ENCODE measurements at places on chromosomes 6 and 20.

- DNase-seq: no peak
These were observed 47.4 kb upstream of the PAK5 start for GRCh38 chr20:9886227-9886626.

- DNase-seq: no peak
These were observed 738.2 kb downstream of the CD109 start for GRCh38 chr6:74434171-74434570.

- DNase-seq: peak; percentile 86
These were observed 113.9 kb upstream of the PRSS16 start for GRCh38 chr6:27133281-27134227.

DNA sequence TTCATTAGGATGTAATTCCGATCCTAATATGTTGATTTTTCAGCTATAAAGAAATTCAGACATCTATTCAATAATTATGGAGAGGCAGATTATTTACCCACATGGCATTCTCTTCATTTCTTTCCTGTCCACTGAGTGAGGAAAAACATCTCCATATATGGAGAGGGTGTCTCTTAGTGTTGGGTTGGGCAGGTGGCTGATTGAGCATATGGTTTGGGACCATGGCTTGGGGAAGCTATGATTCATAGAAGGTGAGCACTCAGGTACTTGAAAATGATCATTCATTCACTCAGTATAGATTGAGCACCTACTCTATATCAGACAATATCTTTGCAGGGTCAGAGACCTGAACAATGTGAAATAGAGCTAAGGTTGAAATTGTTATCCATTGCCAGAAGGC is 41.3 kb upstream of the IL20RA start:
- DNase-seq: no peak

DNA sequence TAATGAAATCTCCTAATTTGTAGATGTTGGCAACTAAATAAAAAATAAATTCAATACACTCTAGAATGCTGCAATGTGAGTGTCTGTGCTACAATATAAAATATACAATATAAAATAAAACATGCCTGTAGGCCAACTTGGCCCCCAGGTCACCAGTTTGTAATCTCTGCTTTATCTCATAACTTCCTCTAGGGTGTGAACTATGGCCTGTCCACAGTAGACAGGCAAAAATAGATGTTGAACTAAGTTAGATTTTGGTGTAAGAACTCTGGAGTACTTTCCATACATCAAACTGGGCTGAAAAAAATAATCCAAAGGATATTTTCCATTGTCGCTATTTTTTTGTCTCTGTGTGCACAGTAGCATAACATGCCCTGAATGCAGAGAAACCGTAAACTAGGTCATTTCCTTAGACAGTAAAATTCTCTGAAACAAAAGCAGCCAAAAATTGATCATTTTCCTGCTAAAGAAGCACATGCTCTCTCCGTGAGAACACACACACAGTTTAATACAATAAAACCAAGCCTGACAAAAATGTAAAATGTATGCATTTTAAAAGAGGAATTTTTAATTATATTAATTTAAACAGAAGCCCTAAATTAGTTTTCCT is 98.5 kb upstream of the ZFP64 start:
- DNase-seq: no peak

DNA sequence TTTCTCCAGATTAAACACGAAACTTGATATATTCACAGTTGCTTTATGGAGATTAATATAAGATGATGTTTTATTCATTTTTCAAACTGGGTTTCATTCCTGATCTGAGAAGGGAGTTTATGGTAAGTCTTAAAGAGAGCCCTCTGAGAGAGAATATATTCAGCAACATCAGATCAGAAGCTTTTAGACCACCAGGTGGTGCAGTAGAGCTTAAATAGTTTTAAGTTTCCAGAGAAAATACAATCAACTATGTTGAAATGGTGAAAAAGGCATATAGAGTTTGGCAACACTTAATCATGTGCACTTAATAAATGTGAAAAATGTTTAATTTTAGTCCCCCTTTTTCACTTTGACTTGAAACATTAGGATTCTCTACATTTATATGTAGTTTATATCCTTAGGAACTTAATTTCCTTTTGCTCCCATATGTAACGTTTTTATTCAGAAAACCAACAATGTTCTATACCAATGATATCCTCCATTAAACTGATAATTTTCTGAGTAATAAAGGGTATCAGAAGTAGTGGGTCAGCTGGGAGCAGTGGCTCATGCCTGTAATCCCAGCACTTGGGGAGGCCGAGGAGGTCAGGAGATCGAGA is 86.4 kb upstream of the CLDN20 start:
- peak; percentile 73 for DNase-seq

All from activated CD4-positive, alpha-beta T cell treated with anti-CD3 and anti-CD28 coated beads, Interleukin-2, Interleukin-4, amounts not matched to agents 100 ng/mL and 50 ng/mL, durations not matched to agents 16 hours and 8 hours (primary cell).